Amniotic stem cell (primary cell): ENCODE measurements at places on chromosomes 6 and 20.
A peak's percentile ranks its signal among the peaks of the same experiment; 100 is the strongest.

GRCh38 chr20:58286729-58287128, 22.8 kb upstream of the RAB22A start:
- DNase-seq: no peak

DNA sequence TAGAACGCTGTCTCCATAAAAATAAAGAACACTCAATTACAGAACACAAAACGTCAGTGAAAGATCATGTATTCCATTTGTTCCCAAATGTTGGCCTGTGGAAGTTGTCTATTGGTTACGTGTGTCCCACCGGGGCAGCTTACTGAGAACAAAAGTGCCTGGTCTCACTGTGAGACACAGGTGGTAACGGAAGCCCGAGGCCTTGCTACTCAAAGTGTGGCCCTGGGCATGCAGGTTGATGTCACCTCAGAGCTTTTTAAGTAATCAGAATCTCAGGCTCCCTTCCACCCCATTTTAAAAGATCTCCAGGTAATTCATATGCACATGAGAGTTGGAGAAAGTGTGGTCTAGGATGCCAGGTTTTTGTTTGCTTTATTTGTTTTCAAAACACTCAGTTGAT, 422.5 kb upstream of the OPRM1 start:
- no peak for DNase-seq

GRCh38 chr6:7529141-7529540, 12.3 kb upstream of the DSP start:
- no peak for DNase-seq

DNA sequence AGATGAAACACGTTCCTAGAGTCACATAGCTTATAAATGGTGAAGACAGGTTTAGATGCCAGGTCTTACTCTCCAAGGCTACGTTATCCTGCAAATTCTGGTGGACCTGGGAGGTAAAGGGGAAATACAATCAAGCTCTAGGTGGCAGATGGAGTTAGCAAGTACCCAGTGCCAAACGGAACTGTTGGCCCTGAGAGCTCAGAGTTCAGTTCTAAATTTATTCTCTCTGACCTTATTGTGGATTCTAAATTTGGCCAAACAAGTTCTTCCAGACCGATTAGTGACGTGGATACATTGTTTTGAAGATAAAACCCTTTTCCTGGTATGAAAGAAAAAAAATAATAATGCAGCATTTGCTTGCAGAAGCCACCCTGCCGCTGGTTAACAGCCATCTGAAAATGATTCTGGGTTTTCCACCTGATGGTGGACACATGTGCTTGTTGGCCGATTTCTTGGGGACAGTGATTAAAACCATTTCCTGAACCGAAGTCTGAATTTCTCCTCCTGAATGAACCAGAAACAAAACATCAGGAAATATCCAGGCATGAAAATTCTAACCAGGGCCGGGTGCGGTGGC, 32.5 kb downstream of the RIPOR3 start:
- DNase-seq: no peak

DNA sequence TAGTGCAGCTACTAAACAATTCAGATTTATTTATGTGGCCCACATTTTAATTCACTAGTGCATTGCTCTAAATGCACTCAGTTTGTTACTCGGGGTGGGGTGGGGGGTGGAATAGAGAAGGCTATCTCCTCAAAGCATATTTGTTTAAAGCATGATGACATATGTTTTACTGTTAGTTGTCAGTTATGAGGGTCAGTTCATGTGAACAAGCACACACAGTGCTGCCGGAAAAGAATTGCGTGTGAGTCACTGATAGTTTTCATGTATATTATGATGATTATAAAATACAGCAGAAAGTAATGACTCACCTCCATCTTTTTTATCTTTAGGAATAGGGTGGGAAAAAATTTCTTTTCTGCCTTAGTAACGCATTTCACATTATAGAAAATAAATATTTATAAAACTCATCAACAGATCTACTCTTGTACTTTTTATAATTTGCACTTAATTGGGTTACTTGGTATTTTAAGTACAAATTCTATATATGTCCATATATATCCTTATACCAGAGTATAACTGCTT, 42.2 kb upstream of the STXBP5 start:
- peak; percentile 58 for DNase-seq

DNA sequence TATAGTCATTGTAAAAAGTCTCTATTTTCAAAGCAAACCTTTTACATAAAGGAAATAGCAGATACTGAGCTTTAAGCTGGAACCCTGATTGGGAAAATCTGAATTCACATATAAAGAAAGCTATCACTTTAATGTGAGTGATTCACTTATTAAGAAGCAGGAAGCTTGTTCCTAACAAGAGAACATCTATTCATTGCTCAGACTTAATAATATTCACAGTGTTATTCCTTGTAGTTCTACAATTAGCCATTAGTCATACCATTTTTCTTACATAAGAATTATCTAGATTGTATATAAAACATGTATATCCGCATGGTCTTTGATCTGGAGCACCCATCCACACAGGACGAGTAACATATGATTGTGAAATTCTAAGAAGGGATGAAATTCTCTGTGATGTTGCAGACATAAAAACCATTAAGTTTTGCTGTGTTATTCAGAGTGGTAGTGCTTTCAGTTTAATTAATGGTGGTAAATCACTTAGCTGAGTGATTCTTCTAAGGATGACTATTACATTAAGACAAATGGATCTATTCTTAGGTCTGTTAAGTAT, 71.1 kb upstream of the FOXQ1 start:
- DNase-seq: no peak

DNA sequence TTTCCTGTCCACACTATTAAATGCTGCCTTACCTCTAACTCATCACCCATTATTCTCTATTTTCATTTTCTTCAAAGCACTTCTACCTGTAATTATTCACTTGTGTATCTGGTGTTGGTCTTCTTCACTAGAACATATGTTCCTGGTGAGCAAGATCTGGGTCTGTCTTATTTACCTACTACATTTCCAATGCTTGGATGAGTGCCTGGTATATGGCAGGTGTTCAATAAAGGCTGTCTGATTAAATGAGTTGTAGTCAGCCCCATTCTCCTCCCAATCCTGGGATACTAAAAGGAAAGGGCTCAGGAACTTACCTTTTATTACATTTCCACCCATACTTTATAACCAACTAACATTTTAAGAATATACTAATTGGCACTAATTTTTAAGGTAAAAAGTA, 61.0 kb downstream of the CEP162 start:
- no peak for DNase-seq

GRCh38 chr6:89161326-89162046, 15.6 kb downstream of the PM20D2 start:
- DNase-seq: no peak

DNA sequence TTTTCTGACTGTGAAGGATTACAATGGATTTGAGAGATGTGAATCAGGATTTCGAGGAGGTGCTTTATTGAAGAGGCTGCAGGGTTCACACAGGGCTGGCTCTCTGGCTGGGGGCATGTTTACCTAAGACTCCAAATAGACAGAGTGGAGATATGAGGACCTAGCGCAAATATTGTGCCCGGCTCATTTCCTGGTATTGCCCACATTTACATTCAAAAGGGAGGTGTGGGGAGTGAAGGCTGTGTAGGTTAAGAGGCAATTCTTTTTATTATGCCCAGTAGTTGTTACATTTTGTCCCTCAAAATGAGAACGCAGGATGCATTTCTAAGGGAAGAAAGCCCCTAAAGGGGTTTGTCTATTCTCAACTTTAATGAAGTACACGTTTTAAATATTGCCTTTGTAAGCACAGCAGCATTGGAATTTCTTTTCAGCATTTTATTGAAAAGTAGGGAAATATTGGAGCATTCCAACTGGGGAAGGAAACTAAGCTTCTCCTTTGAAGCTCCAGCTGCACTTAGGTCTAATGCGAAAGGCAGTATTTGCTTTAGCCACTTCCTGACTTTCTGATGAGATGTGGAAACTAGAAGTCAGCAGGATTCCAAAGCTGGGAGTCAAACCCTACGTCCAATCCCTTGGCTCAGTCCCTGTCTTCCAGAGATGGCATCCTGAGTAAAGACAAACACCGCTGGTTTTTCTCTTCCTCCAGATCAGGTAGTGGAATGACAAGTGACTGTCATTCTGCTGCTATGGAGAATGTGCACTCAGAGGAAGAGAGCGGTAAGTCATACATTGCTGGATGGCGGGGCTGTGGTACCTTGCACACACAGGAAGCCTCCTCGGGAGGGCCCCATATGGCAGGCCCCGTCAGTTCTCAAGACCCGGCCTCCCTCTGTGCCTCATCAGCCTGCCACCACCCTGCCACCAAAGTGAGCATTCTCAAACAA, 70.7 kb downstream of the MYB start:
- no peak for DNase-seq

DNA sequence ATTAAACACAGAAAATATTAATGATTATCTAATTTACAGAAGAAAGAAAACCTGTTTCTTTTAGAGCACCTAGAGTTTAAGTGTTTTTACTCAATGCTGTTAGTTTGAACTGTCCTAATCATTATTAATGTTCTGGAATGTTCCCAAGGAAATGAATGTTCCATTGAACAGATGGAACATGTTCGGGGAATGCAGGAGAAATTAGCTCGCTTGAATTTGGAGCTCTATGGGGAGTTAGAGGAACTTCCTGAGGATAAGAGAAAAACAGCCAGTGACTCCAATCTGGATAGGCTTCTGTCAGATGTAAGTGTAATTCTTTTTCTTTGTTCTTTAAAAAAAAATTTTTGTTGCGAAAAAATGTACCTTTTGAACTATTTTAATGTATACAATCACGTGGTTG, 10.8 kb upstream of the ECT2L start:
- DNase-seq: no peak

GRCh38 chr6:85372188-85372914, 77.5 kb upstream of the NT5E start:
- no peak for DNase-seq

DNA sequence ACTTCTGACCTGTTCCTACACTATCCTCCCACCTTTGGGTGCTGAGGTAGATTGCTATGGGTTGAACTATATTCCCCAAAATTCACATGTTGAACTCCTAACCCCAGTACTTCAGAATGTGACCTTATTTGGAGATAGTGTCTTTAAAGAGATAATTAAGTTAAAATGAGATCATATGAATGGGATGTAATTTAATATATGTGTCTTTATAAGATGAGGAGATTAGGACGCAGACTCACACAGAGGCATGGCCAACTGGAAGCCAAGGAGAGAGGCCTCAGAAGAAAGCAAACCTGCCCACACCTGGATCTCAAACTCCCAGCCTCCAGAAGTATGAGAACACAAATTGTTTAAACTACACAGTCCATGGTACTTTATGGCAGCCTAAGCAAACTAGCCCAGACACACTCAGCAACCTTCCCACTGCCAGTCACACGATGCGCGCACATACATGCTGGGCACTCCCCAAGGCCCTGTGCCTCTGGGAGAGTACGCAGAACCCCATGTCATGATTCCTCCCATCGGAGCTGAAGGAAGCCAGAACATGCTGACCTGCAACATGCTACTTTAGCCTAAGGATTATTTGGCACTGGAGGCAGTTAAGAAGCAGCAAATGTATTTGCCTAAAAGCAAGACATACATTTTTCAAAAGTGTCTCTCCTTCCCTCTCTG, 8.9 kb upstream of the SLC22A1 start:
- DNase-seq: no peak

GRCh38 chr6:24883618-24884017, 52.1 kb downstream of the RIPOR2 start:
- DNase-seq: peak; percentile 60

DNA sequence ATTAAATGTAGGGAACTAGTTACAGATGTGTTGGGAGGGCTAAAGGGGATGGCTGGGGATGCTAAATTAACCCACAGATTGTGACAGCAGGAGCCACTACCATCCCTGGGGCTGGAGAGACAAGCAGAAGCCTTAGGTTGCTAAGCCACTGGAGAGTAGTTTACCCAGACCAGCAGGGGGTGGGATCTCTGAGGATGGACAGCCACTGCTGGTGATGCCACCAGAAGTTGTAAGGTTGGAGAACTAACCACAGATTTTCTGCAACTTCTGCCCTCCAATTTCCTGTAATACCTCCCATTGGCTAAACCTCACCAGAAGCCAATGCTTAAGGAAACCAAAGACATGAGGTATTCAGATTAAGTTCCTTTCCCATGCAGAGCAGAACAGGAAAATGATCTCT, 139.6 kb upstream of the NOX3 start:
- no peak for DNase-seq

GRCh38 chr6:101597693-101598092, 204.2 kb downstream of the GRIK2 start:
- peak; percentile 74 for DNase-seq

DNA sequence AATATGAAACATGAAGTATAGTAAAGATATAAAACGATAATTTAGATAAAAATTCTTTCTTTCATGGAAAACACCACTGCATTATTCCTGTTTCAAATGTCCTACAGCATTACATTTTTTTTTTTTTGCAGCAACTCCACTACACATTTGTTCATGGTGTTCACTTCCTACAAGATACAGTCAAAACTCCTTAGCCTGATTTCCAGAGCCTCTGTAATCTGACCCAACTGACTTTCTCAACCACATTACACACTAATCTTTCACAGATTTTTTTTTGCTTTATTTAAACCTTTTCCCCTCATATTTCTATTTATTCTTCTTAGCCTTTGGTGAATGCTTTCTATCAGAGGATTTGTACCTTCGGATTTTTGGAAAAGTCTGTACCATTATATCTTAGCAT, 176.5 kb upstream of the PDE7B start:
- DNase-seq: no peak

DNA sequence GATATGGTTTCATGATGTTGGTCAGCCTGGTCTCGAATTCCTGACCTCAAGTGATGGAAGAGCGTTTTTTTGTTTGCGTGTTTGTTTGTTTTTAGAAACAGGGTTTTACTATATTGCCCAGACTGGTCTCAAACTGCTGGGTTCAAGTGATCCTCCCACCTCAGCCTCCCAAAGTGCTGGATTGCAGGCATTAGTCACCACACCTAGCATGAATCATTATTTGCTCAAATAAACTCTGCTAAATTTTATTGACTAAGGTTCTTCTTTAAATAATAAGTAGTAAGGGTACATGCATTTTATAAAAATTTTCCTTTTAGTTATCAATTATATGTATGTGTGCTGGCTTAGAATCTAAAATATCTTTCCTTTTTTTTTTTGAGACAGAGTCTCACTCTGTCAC, 52.9 kb downstream of the ZBTB9 start:
- no peak for DNase-seq

DNA sequence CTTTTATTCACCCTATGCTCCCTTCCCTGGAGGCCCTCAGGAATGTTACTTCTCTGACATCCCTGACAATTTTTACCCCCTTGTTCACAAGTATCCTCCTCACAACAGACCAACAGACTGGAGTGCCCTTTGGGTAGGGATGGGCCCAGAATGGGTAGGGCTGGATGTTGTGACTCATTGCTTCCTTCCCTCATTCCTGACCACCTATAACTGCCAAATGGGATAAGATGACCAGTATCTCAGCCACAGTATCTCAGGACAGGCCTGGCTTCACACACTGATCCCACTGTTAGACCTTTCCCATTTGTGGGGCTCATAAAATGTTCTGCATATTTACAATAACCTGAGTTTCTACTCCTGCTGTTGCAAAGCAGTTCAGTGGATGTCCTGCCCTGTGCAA, 223.0 kb upstream of the LRFN2 start:
- no peak for DNase-seq

GRCh38 chr20:4006640-4007039, 8.7 kb downstream of the RNF24 start:
- no peak for DNase-seq
